ENCODE measurements at places on chromosomes 1 and 21.

GRCh38 chr1:7589774-7590425 is 181.2 kb upstream of the VAMP3 start:
- no peak for DNase-seq

DNA sequence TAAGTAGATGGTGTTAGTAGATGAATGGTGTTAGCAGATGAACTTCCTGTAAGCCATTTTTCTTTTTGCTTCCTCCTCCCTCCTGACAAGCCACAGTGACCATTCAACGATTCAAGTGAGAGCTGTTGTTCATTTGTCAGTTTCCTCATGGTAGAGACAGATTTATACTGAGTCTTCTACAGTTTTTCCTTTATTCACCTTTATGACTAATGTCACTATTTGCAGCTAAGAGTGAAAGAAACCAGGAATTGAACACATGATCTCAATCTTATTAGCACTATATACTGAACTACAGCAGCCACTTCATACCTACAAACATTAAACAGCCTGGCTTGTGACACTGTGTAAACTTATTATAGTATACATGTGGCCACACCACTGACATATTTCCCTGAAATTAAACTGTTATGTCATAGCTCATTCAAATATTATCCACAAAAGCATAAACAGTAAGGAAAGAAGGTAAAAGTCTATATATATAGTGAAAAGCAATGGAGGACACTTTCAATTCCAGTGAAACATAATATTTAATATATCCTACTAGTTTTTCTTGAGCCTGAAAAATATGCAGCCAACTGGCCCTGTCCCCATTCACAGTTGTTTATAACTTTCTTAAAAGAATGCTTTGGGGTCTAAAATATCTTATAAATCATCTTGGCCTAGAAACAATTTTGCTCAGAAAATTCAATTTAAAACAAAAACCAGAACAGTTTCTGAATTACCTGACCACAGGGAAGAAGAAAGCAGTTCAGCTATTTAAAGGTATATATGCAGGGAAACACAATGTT is 566.9 kb upstream of the ZRANB2 start:
- no peak for DNase-seq

GRCh38 chr1:95265106-95265505 is 31.1 kb downstream of the RWDD3 start:
- DNase-seq = no peak

DNA sequence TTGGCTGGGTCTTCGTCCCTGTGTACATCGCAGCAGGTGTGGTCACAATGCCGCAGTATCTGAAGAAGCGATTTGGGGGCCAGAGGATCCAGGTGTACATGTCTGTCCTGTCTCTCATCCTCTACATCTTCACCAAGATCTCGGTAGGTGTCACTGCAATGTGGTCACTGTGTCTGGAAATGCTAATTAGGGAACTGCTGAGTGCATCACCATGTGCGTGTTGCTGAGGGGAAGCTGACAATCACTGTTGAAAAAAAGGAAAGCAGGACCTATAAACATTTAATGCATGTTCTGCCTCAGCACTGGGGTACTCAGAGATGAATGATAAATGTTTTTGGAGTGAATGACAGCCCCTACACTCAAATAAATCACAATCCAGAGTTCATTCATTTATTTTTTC is 6.8 kb downstream of the SLC5A9 start:
- no peak for DNase-seq

DNA sequence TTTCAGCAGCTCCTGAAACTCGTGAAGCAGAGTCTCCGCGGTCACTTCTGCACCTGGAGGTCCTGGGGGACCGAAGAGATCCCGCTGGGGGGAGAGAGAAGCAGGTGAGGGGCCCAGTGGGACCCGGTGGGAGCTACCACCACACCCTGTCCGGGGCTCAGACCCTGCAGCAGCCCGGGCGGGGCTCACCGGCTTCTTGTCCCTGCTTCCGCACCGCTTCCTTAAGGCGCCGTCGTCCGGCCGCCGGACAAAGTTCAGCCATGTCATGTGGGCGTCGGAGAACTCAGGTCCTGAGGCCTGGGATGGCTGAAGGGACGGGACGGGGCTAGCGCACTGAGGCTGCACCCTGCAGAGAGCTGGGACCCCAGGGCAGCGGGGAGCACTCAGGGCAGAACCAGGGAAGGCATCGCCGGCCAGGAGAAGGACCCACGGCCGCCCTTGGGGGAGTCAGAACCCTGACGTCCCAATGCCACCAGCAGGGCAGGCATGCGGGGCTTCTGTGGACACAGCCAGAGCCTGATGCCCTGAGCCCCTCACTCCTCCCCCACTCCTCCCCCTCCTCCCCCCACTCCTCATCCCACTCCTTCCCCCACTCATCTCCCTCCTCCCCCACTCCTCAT is 2.2 kb downstream of the C1QTNF12 start:
- no peak for DNase-seq

DNA sequence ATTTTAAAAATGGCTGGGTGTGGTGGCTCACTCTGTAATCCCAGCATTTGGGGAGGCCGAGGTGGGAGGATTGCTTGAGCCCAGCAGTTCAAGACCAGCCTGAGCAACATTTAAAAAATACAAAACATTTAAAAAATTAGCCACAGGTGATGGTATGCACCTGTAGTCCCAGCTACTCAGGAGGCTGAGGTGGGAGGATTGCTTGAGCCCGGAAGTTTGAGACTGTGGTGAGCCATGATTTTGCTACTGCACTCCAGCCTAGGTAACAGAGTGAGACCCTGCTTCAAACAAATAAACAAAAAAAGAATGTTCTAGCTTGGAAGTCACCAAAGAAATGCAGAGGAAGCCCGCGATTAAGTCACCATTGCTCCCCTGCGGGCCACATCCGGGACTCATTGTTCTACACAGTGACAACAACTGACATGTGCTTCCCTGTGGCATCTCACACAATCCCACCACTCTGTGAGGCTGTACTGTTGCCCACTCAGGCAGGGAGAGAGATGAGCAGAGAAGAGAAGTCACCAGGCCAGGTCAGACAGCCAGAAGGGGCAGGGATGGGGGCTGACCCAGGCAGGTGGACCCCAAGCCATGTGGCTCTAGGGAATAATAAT is 18.4 kb upstream of the SPATC1L start:
- peak; percentile 36 for DNase-seq

- DNase-seq = no peak
Observed at GRCh38 chr1:10678402-10678801, 118.0 kb downstream of the CASZ1 start.

DNA sequence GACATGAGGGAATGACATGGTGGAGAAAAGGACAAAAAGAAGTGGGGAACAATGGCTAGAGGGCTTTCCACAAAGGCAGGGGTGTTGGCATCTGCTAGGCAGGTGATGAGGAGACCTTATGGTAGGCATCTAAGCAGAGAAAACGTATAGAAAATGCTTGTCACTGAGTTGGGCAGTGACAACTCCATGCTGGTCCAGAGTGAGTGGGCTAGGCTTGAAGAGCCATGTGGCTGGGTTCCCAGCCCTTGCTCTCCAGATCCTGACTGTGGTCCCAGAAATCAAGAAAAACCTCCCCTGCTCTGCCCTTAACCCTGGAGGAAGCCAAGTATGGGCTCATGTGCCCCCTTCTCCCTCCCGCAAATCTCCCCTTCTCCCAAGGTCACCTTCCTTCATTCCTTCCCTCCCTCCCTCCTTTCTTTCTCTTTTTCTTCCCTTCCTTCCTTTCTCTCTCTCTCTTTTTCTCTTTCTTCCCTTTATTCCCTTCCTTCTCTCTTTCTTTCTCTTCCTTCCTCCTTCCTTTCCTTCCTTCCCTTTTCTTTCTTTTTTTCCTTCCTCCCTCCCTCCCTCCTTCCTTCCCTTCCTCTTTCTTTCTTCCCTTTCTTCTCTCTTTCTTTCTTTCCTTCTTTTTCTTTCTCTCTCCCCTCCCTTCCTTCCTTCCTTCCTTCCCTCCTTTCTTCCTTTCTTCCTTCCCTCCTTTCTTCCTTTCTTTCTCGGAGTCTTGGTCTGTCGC is 102.8 kb downstream of the NAV1 start:
- DNase-seq = no peak

- DNase-seq = no peak
Observed at GRCh38 chr1:35531368-35531767, 25.8 kb downstream of the KIAA0319L start.

- no peak for DNase-seq
Observed at GRCh38 chr1:36328713-36329112, 5.3 kb upstream of the EVA1B start.

DNA sequence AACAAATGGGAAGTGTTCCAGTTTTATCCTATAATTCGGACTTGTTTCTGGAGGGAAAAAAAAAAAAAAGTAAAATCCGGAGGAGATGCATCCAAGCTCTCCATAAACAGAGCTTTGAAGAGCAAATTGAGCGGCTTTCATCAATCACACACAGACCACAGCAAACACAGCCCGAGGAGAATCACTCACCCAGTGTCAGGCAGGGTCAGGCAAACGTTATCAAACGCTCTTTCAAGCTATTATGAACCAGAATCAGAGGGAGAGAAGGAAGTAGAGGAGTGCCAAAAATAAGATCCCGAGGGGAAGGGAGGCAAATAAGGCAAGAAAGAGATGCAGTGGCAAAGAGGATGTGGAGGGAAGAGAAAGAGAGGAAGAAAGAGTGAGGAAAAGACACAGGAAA is 188.3 kb upstream of the CAMK1G start:
- DNase-seq = peak; percentile 71

GRCh38 chr1:32972814-32973428 is 8.3 kb upstream of the RNF19B start:
- peak; percentile 90 for DNase-seq

- DNase-seq = no peak
Observed at GRCh38 chr1:215285013-215285800, 202.7 kb downstream of the KCNK2 start.

All from islet precursor cell (in vitro differentiated cells).